ENCODE measurements at places on chromosomes 1 and 21.

DNA sequence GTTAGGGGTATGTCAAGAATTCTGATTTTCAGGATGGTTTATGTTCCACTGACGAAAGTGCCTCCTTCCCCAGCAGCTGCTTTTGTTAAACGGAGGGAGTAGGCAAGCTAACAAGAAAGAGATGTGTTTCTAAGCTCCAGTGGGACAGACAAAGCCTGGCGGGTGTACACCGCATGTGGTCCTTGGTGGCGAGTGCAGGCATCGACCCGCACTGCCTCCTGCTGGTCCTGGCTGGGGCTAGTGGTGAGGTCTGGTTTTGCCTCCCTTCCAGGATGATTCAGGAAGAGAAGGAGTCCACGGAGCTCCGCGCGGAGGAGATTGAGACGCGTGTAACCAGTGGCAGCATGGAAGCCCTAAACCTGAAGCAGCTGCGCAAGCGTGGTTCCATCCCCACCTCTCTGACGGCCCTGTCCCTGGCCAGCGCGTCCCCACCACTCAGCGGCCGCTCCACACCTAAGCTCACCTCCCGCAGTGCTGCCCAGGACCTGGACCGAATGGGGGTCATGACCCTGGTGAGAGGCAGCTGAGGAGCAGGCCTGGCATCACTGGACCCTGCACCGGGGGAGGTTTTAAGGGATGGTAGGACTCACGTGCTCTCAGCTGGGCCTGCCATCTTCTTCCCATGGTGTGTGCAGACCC is 29.0 kb downstream of the PPFIA4 start:
- no peak for DNase-seq

DNA sequence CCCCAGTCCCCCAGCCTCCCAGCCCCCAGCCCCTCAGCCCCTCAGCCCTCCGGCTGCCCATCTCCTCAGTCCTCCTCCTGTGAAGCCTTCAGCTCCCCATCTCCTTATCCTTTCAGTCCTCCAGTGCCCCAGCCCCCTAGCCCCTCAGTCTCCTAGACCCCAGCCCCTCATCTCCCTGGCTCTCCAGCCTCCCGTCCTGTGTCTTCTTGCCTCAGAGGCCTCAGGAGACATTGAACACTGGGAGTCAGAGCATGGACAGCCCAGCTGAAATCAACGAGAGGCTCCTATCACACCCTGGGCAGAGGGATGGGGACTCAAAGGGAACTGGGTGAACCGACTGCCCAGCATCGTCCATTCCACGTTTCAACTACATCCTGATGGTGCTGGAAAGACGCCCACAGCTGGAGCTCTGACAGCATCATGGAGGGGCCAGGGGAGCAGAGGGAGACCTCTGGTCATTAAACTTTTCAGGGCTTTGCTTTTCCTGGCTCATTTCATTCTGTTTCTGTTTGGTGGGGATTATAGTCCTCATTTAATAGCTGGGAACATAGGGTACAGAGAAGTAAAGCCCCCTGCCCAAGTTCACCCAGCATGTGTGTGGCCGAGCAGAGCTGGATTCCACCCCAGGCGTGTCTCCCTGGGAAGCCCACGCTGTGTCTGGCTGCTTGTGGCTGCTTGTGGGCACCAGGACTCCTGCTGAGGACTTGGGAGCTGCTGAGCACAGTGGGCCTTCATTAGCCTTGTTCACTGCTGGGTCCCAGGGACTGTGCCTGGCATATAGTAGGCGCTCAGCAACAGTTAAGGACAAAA is 396.7 kb downstream of the PTPRU start:
- no peak for DNase-seq

DNA sequence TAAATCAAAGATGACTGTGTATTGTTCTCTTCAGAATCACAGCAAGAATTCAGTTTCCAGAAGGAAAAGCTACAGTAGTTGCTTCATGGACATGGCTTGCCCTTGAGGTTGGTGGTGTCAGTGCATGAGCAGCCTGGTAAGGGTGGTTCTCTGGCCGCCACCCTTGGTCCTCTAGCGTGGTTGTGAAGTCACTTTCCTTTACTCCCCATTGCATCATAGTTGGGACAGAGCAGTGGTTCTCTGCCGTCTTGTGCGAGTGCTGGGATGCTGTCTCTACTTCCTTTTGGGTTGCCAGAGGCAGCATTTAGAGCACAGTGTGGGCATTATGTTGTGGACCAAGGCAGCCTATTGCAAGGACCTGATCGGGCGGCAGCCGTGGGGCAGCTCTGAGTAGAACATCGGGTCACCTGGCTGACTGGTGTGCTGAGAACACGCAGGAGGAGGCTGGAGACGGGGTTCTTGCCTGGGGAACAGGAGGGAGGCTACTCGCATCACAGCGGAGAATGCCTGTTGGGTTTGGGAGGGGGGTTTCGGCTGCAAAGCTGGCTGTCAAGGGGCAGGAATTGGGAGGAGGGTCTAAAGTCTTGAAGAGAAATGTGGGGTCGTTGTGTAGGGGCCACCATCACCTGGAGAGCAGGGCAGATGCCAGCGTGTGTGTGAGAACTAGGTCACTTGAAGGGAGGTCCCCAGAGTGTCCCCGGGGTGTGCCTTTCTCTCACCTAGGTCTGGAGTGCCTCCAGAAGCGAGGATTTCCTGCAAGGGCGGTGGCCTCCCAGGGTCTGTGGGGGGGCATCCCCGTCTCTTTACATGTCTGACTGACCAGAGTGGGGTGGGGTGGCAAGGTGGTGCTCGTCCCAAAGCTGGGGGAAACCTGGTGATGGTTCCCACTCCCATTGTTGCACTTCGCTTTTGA is 6.3 kb downstream of the ARF1 start:
- no peak for DNase-seq

DNA sequence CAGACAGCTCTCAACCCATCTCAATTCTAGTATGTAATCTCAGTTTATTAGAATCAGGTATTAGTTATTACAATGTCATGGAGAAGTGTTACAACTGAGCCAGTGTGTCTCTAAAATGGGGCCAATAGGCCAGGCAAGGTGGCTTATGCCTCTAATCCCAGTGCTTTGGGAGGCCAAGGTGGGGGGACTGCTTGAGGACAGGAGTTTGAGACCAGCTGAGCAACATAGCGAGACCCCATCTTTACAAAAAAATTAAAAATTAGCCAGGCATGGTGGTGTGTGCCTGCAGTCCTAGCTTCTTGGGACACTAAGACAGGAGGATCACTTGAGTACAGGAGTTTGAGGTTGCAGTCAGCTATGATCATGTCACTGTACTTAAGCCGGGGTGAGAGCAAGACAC is 104.9 kb downstream of the BCAR3 start:
- DNase-seq, result no peak

DNA sequence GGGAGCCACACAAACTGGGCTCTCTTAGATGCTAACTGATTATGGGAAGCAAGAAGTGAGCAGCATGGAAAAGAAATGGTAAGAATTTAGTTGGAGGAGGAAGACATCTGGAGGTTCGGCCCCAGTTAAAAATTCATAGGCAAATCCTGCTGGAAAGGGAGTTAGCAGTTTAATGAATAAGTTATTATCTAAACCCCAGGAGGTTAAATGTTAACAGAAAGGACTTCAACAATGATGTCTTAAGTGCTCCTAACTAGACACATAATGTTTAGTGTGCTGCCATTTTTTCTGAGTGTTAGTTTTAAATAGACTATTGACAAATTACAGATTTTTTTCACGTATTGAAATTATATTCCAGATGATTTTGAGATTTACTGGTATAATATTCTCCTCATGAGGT is 1265.3 kb upstream of the ADGRL2 start:
- no peak for DNase-seq

DNA sequence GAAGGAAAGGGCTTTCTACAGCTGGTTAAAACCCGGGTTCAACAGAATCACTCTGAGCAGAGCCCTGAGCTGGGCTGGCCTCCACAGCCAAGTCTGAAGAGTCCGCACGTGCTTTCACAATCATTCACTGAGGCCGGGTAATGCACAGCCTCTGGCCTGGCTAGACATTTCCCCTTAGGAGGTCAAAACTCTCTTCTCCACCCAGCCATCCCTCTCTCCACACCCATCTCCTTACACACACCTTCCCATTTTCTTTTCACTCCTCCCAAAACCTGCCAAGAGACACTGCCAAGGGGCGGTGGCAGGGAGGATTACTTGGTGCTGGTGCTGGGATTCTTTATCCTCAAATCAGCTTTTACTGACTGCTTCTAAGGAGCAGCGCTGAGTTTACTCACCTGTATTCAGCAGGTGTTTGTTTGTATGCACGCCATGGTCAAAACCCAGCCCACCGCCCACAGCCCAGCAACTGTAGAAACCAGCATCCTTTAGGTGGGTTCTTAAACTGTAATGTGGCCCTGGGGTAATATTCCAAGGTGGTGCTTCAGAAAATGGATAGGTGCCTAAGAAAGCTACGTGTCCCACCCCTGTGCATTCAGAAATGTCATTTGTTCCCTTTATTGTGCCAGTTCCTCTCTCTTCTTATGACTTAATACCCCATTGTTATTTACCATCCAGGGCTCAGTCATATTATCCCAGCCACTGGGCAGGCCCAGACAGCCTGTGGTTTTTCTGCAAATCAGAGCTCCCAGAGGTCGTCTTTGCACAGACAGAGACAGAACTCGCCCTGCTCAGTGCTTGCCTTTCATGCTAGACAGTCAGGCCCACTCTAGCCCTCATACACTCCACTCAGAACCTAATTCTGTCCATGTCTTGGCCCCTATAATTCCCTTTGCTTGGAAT is 80.2 kb downstream of the ADSS2 start:
- no peak for DNase-seq

- DNase-seq, result no peak
Measured at GRCh38 chr1:8392522-8392921, 74.6 kb downstream of the SLC45A1 start.

DNA sequence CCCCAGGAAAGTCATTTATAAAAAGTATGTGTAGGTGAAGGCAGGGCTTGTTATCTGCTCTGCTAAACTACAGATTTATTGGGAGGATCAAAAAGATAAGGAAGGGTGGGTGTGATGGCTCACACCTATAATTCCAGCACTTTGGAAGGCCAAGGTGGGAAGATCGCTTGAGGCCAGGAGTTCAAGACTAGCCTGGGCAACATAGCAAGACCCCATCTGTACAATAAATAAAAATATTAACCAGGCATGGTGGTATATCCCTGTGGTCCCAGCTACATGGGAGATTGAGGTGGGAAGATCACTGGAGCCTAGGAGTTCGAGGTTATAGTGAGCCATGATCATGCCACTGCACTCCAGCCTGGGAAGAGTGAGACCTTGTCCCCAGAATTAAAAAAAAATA is 86.4 kb downstream of the NENF start:
- no peak for DNase-seq

DNA sequence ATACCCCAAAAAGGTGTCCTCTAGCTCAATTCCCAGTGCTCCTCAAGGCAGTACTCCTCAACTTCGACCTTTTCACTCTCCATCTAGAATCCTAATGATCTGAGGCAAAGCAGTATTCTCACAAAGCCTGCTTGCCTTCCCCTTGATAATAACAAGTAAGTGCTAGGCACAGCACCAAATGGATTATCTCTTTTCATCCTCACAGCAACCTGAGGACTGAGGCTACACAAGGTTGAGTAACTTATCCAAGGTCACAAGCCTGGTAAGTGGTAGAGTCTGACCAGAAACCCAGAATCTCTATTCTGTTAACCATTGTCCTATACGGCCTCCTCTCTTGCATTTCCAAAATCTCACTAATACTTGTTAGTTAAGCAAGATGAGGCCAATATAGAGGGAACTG is 5.1 kb downstream of the SYDE2 start:
- DNase-seq, result no peak

- peak; percentile 83 for DNase-seq
Measured at GRCh38 chr1:12161662-12162458, 4.9 kb upstream of the TNFRSF1B start.

- no peak for DNase-seq
Measured at GRCh38 chr1:97999320-97999719, 78.5 kb upstream of the DPYD start.

GRCh38 chr1:245428681-245429080 is 273.9 kb downstream of the KIF26B start:
- no peak for DNase-seq

DNA sequence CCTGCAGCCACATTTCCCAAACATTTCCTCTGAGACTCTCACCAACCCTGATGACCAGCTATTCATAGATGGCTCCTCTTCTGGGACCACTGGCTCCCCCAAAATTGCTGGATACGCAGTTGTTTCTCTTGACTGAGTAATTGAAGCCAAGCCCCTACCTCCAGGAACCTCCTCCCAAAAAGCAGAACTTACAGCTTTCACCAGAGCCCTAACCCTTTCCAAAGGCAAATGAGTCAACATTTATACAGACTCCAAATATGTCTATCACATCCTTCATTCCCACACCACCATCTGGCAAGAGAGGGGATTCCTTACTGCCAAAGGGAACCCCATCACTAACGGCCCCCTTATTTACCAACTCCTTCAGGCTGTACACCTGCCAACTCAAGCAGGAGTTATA is 20.3 kb upstream of the CA6 start:
- no peak for DNase-seq

DNA sequence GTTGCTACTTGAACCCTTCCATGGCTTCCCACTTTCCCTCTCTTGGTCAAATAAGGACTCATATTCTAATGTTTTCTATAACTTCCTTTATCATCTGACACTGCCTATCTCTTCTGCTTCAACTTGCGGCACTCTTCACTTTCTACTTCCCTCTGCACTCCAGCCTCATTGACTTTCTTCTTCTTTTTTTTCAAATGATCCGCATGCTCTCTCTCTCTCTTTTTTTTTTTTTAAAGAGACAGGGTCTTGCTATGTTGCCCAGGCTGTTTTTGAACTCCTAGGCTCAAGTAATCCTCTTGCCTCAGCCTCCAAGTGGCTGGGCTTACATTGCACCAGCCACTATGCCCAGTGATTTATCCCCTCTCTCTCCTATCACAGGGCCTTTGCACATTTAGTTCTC is 7.3 kb upstream of the IL10 start:
- no peak for DNase-seq

DNA sequence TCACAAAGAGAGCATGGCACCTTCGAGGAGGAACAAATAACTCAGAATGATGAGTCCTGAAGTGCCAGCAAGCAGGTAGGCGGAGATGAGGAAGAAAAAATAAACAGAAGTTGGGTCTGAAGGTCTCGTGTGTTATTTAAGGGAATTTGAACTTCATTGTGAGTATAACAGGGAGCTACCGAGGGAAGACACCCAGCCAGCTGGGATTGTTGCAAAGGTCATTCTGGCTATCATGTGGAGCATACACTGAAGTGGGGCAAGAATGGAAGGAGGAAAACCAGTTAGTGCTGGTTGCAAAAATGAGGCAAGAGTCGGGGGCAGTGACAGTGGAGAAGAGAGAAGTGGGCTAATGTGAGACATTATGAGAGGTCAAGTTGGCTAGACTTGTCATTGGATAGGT is 53.6 kb upstream of the RAP1A start:
- DNase-seq, result no peak

DNA sequence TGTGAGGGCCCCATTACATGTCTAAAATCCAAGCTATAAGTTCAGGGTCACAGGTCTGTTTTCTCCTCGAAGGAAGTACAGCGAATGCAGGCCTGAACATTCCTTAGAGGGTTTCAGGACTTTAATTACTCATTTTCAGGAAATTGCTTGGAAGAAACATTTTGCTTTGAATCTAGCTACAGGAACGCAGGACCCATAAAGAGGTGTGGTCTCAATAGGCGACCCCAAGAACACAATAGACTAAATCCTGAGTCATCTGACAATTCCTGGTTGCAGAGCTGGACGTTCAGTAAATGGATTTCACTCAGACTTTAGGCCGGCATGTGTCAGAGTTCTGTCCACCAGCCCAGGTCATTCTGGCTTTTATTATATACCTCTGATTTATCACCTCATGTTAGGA is 1.0 kb upstream of the ERG start:
- no peak for DNase-seq
